ENCODE measurements at places on chromosomes 11 and 22. TPM values are rescaled to one million over a fixed set of nuclear protein-coding genes. Genes with fewer than 3 reads are reported as not detected.

USP35 gene
- total RNA-seq, result 4.2 TPM

CSF2RB gene
- total RNA-seq, result 0.46 TPM

CNTN5 gene
- 0.69 TPM for total RNA-seq

CABP7 gene
- 0.69 TPM for total RNA-seq

GTF2H1 gene
- 16.9 TPM for total RNA-seq

MGAT3 gene
- 3.9 TPM for total RNA-seq

FGF4 gene
- total RNA-seq, result not detected

- DNase-seq, result no peak
Measured at GRCh38 chr11:26985943-26986342, 8.0 kb upstream of the FIBIN start.

- no peak for DNase-seq
Measured at GRCh38 chr11:95092549-95093324, 3.1 kb downstream of the ENDOD1 start.

GRCh38 chr11:35487532-35488078 lies 37.8 kb downstream of the PAMR1 start:
- peak; percentile 19 for DNase-seq

GRCh38 chr11:14973621-14974514 lies 1.7 kb upstream of the CALCA start:
- DNase-seq, result peak; percentile 69

- no peak for DNase-seq
Measured at GRCh38 chr11:121281698-121282097, 10.9 kb upstream of the SC5D start.

- peak; percentile 65 for DNase-seq
Measured at GRCh38 chr22:36331306-36331911, 56.4 kb downstream of the MYH9 start.

- DNase-seq, result no peak
Measured at GRCh38 chr11:75716659-75717058, 979 bp upstream of the MOGAT2 start.

GRCh38 chr22:24321999-24322398 lies 51.4 kb downstream of the SPECC1L start:
- DNase-seq, result no peak

DNA sequence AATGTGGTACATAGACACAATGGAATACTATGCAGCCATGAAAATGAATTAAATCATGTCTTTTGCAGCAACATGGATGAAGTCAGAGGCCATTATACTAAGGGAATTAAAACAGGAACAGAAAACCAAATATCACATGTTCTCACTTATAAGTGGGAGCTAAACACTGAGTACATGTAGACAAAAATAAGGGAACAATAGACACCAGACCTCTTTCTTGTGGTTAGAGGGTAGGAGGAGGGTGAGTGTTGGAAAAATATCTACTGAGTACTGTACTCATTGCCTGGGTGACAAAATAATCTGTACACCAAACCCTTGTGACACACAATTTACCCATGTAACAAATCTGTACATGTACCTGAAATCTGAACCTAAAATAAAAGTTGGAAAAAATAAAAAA lies 59.1 kb upstream of the ANO5 start:
- no peak for DNase-seq

- DNase-seq, result no peak
Measured at GRCh38 chr11:69934861-69935494, 115.8 kb upstream of the FGF3 start.

GRCh38 chr11:58788355-58789023 lies 56.0 kb downstream of the GLYATL2 start:
- DNase-seq, result no peak

- no peak for DNase-seq
Measured at GRCh38 chr11:2271077-2271326, 614 bp upstream of the ASCL2 start.

GRCh38 chr22:22684580-22685561 lies 40.5 kb downstream of the GGTLC2 start:
- no peak for DNase-seq

DNA sequence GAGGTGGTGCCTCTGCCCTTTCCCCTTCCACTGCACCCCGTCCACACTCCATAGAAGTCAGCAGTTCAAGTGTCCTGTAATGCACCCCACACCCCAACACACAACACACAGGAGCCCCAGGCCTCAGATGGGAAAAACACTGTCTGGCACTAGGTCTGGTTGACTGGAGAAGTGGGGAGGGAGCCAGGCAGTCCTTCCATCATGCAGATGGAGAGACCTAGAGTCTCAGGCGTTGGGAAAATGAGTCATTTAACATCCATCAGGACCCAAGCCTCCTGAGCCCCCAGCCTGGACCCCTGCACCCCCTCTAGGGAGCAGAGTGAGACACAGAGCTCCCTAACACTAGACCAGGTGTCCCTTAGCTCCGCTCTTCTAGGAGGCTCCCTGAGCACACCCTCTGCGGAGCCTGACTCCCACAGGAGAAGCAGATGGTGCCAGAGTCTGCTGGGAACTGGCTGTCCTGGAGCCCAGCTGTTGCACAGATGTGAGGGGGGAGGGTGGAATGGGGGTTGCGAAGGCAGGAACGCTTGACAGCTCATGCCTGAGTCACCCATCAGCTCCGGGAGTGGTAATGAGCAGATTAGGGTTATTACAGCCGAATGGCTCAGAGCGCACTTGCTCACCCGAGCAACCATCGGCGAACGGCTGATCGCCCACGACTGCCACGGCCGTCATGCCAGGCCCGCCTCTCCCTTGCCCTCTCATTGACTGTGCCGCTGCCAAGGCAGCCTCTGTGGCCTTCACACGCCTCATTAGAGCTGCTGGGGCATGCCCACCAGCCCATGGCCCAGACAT lies 22.1 kb upstream of the SYT7 start:
- DNase-seq, result peak; percentile 60

DNA sequence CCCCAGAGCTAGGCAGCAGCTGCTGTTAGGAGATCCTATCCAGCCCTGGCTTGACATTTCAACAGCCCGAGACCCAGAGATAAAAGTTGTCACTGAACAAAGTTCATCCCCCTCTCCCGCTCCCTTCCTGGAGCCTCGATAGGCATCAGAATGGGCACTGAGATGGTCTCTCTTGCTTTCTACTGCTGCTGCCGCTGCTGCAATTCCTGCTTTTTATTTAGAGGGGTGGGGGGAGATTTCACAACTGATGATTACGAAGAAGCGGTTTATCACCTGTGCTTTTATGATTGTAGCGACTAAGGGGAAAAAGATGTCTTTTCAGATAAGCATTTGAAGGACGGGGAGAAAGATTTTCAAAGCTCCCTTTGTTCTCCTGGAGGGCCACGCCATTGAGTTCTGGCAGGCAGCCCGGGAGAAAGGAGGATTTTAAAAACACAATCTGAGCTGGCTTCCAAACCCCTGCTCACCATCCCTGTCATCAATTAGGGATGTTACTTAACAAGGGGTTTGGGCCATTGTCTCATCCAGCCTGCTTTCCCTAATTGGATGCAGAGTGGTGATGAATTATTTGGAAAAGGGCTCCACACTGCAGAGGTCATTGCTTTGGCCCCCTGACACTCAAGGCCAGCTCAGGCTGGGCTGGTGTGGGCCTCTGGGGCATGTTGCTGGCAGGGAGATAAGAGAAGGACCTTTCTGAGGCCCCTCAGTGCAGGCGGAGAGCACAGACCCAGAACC lies 344.7 kb downstream of the BUD13 start:
- DNase-seq, result no peak

DNA sequence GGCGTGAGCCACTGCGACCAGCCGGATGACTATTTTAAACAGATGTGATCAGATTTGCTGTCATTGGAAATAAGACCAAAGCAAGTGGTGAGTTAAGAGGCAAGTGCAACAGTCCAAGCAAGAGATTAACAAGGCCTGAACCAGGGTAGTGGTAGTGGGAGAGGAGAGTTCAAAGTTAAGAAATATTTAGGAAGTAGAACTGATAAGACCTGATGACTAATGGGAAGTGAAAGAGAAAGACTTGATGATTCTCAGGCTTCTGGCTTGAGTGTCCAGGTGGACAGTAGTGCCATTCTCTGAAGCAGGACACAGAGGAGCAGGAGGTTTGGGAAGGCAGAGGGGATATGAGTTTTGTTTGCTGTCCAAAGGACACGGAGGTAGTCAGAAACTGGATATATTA lies 7.2 kb downstream of the NDUFC2 start:
- no peak for DNase-seq

GRCh38 chr22:19620742-19621371 lies 93.4 kb upstream of the SEPTIN5 start:
- no peak for DNase-seq

DNA sequence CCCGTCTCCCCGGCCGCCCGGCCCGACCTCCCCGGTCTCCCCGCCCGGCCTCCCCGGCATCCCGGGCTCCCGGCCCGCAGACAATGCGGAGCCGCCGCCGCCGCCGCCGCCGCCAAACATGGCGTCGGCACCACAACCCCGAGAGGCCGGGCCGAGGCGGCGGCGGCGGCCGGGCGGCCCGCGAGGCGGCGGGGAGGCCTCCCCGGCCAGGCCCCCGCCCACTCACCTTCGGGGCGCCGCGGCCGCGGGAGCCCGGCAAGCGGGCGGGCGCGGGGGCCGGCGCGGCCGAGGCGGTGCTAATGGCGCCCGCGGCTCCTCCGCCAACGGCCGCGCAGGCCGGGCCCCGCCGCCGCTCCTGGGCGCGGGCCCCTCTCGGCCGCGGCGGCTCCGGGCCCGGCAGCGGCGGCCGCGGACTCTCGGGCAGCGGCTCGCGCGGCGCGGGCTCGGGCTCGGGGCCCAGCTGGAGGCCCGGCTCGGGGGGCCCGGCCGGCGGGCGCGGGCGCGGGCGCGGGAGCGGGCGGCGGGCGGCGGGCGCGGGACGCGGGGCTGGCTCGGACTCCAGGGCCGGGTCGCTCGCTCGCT lies 311 bp downstream of the BRD1 start:
- no peak for DNase-seq

- DNase-seq, result peak; percentile 51
Measured at GRCh38 chr11:1205121-1205986, 17.5 kb upstream of the MUC5B start.

- no peak for DNase-seq
Measured at GRCh38 chr11:119975561-119976152, 162.3 kb downstream of the TRIM29 start.

- DNase-seq, result no peak
Measured at GRCh38 chr11:16365581-16366228, 9.4 kb upstream of the SOX6 start.
